ENCODE measurements at places on chromosomes 6 and 20.

DNA sequence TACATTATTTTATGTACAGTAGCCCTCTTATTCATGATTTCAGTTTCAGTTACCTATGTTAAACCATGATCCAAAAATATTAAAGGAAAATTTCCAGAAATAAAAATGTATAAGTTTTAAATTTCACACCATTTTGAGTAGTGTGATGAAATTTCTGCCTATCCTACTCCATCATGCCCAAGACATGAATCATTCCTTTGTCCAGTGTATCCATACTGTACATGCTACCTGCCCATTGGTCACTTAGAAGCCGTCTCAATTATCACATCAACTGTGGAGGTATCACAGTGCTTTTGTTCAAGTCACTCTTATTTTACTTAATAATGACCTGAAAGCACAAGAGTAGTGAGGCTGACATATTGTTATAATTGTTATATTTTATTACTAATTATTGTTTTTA, 32.3 kb upstream of the PLCB4 start:
- peak; percentile 12 for DNase-seq

DNA sequence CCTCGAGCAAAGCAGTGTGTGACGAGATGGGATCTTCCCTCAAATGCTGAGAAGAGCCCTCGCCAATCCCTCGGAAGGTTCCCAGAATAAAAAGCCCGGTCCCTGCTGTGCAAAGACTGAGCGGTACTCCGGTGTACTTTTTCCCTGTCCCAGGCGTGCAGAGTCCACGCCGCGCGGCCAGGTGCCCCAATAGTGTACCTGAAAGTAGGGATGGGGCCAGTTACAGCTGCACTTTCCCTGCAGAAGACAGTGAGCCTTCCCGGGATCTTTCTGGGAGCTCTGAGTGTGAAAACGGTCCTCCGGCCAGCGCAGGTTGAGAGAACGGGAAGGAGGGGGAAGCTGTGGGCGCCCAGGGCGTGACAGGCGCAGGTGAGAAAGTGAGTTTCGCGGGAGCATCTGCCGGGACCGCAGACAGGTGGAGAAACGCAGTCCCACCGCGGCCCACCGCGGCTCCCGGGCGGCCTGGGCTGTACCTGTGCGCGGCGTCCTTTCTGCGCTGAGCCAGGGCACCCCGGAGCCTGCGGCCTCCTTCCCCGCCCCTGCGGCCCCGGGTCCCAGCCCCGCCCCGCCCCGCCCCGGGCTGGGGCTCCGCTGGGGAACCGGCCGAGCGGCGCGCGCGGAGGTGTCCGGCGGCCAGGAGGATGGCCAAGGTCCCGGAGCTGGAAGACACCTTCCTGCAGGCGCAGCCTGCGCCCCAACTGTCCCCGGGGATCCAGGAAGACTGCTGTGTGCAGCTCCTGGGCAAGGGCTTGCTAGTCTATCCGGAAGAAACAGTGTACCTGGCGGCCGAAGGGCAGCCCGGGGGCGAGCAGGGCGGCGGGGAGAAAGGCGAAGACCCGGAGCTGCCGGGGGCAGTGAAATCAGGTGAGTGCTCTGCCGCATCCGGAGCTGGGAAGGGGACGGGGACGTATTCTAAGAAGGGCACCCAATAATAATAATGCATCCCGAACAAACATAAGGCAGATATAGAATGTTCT, at the start of gene RFX6:
TSS of gene RFX6 (plus strand) at position 608 of the 977 bp plus-strand sequence. CDS start at position 642, 34 bp downstream.
- no peak for DNase-seq

DNA sequence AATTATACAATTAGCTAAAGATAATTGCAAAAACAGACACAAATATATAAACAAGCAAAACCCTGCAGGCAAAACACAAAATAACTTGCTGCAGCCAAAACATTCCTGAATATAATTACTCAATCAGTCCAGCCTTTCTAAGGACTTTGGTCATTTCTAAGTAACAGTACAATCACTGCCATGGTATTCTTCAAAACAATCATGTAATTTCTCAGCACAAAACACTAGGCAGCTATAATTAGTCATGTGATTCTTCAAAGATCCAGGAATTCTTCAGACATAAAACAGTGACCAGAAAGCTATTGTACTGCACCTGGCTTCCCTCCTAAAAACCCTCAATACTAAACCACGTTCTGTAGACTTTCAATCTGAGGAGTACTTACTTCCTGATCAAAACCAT, 881.1 kb downstream of the EPHA7 start:
- no peak for DNase-seq

DNA sequence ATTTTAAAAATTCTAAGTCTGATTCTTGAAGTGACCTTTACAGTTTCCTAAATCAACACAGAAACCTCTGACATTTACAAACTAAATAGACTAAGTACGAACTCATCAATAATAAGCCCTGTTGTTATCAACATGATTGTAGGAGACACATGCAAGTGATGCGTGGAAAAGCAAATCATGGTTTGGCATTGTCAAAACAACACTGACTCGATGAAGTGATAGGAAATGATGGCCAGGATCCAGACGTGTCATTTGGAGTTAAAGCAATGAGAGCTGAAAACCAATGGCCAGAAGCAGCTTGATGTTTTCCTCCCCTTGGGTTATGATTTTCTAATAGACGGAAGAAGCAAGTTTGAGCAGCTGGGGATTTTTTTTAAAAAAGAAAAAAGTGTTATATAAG, 117.4 kb upstream of the FAM184A start:
- DNase-seq, result no peak

DNA sequence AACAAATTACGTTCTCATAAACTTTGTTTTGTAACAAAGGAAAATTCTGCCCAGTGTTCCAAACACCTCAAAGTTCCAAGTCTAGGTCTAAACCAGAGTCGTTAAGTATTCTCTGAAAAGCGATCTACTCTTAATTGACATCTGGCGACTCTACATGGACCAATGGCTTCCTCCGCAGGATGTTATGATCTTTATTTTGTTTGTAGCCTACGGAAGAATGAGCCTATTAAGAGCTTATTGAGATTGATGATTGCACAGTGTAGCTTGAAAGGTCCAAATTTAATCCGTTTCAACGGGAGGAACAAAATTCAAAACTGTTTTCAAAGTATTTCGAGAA, 61.1 kb downstream of the FAM217A start:
- DNase-seq, result peak; percentile 28

DNA sequence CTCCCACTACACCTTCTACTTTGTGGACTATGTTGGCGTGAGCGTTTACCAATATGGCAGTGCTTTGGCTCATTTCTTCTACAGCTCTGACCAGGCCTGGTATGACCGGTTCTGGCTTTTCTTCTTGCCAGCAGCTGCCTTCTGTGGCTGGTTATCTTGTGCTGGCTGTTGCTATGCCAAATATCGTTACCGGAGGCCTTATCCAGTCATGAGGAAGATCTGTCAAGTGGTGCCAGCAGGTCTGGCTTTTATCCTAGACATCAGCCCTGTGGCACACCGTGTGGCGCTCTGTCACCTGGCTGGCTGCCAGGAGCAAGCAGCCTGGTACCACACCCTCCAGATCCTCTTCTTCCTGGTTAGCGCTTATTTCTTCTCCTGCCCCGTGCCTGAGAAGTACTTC, 16.5 kb upstream of the EFHC1 start:
- no peak for DNase-seq

DNA sequence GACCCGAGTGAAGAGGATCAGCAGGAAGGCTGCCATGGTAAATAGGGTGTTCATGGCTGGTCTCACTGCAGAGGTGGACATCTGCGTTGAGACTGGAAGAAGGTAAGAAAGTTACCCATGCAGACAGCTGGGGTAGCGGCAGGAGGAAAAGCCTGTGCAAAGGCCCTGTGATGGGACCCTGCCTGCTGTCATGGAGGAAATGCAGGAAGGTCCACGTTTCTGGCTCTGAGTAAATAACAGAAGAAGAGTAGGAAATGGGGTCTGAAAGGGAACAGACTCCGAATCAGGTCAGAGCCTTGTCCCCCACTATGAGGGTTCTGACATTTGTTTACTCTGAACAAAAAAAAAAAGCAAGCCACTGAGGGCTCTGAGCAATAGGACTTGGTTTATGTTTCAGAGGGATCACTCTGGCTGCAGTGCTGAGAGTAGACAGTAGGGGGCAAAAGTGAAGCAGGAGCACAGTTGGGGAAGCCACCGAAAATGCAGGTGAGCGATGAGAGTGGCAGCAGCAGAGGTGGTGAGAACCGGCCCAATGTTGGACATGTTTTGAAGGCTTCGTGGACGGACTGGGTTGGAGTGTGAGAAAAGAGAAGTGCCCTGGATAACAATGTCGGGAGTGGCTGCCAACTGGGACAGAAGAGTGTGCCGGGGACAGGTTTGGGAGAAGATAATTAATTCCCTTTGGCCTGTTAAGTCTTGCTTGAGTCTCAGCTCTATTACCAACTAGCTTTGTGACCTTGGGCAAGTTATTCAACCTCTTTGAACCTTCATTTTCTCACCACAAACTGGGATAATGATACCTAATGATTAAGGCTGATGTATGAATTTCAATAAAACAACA, 57.9 kb upstream of the MAP7 start:
- DNase-seq, result peak; percentile 75

- DNase-seq, result no peak
Observed at GRCh38 chr20:38248133-38248532, 12.4 kb downstream of the KIAA1755 start.

GRCh38 chr6:84582997-84583396, 181.4 kb downstream of the TBX18 start:
- no peak for DNase-seq

- peak; percentile 38 for DNase-seq
Observed at GRCh38 chr6:80457439-80457933, 351.0 kb downstream of the BCKDHB start.

DNA sequence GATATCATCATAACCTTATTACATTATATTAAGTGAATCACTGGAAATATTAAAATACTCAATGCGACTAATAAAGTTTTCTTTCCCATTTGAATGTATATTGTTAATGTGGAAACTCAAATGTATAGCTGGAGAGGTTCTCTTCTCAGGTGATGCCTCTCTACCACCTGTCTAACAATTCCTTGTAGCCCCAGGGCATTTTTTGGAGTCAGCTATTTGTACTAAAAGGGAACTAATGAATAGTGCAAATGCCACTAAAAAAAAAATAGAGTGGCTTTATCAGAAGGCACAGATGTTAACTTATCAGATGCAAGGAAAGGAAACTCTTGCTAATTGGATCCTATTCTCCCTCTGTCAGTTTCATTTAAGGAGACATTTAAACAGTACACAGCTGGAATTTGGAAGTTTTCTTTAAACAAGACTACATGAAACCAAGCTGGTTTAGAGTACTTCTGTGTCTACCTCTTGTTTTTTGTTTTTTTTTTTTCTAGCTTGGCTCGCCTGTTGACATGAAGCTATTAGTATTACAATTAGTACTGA, 897.0 kb upstream of the SLC35B3 start:
- DNase-seq, result no peak

DNA sequence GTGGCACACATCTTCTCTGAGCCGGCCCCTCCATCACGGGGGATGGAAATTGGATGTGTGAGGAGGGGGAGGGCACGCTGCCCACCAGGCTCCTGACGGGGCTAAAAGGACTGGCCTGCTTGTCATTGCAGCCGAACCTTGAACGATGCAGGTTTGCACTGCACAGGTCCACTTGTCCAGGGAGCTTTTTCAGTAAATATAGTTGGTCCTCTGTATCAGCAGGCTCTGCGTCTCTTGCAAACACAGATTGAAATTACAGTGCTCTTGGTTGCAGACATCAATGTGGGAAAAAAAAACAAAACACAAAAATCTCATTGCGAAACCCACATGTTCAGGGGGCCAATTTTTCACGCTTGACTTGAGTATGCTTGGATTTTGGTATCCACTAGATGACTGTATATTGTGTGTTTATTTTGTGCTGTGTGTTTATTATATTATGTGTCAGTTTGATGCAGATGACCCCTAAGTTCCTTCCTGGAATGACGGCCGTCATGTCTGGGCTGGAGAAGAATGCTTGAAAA, 29.2 kb downstream of the ERMARD start:
- DNase-seq, result no peak

Measured in HCT116 (cell line).